ENCODE measurements at places on chromosomes 12 and 14.

- no peak for DNase-seq
These were observed 8.8 kb upstream of the CHGA start for GRCh38 chr14:92914087-92914656.

- DNase-seq, result no peak
These were observed 35.5 kb upstream of the ATF1 start for GRCh38 chr12:50728417-50728816.

DNA sequence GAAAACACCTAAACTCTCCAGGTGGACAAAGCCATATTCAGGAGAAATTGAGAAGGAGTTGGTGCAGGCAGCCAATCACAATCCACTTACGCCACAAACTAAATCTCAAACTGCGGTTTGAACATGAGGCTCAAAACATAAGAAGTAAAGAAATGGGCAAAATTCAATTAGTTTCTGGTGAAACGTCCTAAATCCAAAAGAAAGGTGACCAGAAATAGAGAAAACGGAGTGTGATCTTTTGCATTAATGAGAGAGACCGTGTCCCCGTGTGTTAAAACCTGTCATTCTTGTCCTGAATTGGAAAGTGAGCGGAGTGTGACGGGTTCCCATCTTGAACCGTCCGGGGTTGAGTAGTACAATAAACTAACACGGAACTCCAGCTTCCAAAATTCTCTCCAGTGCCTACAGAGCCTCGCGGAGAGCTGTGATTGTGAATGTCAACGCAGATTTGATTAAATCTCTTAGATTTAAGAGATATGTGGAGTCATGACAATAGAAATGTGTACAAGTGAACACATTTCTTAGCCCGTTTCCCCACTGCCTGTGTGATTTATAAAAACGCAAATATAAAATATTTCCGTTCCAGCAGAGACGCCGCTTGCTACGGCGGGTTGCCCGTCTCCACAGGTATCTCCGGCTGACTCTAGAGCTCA is 595 bp upstream of the METAP2 start:
- DNase-seq, result no peak

GRCh38 chr12:513446-513845 is 53.7 kb downstream of the B4GALNT3 start:
- DNase-seq, result no peak

DNA sequence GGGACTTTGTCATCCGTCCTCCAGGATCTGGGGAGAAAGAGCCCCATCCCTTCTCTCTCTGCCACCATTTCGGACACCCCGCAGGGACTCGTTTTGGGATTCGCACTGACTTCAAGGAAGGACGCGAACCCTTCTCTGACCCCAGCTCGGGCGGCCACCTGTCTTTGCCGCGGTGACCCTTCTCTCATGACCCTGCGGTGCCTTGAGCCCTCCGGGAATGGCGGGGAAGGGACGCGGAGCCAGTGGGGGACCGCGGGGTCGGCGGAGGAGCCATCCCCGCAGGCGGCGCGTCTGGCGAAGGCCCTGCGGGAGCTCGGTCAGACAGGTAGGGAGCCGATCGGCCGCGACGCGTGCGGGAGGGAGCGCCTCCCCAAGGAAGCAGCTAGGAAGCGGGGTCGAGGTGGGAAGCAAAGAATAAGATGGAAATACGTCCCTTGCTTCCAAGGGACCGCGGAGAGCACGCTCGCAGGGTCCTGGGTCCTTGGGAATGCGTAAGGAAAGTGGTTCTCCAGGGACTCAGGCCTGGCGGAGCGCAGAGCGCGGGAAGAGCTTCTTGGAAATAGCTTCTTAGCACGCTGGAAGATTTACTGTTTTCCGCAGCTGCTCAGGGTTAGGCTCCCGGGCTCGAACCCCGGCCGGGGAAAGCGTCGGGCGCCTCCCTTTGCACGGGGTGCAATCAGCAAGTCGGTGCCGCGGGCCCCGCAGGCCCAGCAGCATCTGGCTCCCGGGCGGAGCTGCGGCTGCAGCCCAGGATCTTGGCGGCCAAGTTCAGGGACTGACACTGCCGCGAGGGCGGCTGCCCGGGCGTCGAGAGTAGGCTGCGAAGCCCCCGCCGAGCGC is 457 bp downstream of the SOCS2 start:
- DNase-seq, result no peak

DNA sequence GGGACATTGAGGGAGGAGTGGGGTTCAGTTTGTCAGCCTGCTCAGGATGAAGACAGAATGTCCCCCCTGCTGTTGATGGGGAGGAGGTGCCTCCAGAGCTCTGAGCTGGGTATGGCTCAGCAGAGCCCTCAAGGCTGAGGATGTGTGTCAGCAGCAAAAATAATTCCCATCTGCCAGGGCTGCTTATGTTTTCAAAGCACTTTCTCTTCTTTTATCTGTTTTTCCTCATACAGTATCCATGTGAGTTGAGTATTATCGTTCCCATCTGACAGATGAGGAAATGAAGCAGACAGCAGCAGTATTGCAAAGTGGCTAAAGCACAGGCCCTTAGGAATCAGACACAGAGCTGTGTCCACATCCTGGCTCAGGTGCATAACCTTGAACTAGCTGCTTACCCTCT is 94.1 kb downstream of the SLC8A3 start:
- no peak for DNase-seq

- DNase-seq, result no peak
These were observed 4.2 kb upstream of the SP7 start for GRCh38 chr12:53340398-53340797.

- DNase-seq, result no peak
These were observed 111.2 kb downstream of the KICS2 start for GRCh38 chr12:64110864-64111263.

DNA sequence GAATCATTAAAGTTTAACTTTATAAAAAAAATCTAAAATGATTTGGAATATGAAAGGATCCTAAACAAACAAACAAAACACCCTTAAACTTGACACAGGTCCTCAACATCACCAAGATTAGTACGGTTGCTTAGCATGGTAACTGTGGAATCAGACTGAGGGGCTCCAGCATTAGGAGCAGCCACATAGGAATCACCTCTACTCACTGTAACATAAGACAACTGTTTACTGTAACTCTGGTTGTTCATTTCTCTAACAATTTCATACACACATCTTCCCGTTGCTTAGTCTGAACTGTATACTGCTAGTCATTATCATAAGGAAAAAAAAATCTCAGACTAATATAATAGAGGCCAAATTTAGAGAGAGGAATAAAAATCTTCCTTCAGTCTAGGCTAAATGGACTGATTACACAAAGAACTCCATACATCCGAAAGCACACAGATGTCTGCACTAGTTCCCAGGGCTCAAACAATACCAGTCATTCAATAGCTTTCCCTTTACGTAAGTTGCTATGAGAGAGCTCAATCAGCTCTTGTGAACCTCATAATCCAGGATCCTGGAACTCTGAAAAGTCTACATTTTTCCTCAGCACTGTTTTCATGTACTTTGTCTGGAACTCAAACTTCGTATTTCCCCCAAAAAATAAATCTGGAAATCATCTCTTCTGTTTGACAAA is 26.0 kb downstream of the LRP6 start:
- DNase-seq, result no peak

DNA sequence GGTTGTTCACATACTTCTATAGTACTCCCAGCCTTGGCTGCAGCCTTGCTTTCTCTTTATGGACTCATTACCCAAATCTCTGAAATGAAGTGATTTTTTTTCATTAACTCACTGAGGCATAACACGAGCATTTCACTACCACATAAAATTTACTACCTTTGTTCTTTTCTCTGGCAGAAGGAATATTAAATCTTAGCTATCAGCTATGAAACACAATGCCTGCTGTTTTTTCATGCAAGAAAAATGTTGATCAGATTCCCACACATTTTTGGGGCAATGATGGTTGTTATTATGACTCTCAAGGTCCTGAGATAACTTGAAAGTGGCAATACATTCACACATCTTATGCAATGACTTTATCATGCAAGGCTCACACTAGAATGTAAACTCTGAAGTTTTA is 225.3 kb upstream of the ATP2B1 start:
- no peak for DNase-seq

- no peak for DNase-seq
These were observed 31.6 kb downstream of the SPTLC2 start for GRCh38 chr14:77584809-77585208.

GRCh38 chr12:98709022-98709421 is 63.9 kb downstream of the APAF1 start:
- DNase-seq, result no peak

DNA sequence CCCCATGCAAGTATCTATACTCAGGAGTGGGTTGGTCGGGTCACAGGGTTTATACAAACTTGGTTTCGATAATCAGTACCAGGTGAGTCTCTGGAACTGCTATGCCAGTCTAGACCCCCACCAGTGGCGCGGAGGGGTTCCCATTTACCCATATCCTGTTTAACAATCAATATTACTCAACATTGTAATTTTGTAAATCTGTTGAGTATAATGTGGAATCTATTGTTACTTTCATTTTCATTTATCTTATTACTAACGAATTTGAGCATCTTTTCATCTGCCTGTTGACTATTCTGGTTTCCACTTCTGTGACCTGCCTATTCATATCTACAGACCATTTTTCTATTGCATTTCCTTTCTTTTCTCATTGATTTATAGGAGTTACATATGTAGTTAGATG is 275.2 kb upstream of the CRY1 start:
- no peak for DNase-seq

- no peak for DNase-seq
These were observed 262.5 kb downstream of the FOXG1 start for GRCh38 chr14:29028973-29029582.

DNA sequence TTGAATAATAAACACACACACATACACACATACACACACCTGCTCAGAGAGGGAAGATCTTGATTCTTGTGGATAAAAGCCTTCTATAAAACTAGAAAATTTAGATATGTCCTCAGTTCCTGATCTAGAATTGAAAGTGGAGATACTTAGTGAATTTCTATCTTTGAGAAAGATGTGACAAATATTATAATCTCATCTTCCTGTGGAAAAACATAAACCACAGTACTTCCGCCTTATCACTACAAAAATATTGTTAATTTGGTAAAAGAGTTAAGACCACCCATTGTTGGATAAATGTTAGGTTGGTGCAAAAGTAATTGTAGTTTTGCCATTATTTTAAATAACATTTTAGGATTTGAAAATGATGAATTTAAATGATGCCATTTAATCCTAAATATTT is at the start of gene KLRK1:
Gene KLRK1 (minus strand): TSS at position 138 of the 400 bp plus-strand sequence. CDS start 1,231 bp downstream, outside the sequence.
- DNase-seq, result no peak

DNA sequence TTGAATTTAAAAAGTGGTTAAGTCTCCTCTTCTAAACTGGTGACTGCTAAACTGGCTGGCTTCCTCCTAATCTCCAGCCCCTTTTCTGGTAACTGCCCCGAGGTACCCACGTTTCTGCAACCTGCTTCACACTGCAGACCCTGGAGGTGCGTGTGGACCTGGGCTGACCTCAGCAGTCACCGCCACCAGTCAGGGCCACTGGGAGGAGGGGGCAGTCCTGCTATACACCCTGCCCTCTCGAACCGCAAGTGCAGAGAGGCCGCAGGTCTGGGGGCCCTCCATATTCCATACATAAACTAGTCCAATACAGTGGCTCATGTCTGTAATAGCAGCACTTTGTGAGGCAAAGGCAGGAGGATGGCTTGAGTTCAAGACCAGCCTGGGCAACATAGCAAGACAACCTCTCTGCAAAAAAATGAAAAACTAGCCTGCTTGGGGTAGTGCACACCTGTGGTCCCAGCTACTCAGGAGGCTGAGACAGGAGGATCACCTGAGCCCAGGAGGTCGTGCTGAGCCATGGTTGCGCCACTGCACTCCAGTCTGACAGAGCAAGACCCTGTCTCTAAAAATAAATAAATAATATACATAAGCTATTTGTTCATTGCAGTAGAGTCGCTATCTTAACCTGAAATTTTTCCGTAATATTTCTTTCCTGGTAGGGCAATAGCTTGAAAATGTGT is 25.6 kb downstream of the VPS37B start:
- DNase-seq, result no peak

DNA sequence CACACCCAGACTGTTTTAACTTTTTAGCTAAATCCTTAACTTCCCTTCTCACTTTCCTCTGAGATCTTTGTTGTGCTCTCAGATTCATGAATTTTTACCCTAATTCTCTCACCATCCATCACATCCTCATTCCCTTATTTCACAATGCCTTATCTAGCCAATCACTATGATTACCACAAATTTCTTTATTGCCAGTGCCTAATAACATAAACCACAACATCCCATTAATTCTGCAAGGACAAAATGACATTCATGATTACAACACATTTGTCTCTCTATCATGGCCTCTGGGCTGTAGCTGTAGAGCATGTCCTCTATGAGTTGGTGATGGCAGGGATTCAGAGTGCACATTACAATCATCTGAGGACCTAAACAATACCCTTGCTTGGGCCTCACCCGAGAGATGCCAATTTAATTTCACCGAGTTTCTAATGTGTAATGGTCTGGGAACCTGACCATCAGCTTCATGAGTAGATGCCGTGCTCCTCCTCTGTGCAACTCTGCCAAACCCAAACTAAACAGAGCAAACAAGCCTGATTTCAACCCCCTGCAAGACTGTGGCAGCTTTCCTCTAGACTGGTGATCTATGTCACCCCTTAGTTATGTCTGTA is 99.3 kb downstream of the SPTSSA start:
- DNase-seq, result no peak

DNA sequence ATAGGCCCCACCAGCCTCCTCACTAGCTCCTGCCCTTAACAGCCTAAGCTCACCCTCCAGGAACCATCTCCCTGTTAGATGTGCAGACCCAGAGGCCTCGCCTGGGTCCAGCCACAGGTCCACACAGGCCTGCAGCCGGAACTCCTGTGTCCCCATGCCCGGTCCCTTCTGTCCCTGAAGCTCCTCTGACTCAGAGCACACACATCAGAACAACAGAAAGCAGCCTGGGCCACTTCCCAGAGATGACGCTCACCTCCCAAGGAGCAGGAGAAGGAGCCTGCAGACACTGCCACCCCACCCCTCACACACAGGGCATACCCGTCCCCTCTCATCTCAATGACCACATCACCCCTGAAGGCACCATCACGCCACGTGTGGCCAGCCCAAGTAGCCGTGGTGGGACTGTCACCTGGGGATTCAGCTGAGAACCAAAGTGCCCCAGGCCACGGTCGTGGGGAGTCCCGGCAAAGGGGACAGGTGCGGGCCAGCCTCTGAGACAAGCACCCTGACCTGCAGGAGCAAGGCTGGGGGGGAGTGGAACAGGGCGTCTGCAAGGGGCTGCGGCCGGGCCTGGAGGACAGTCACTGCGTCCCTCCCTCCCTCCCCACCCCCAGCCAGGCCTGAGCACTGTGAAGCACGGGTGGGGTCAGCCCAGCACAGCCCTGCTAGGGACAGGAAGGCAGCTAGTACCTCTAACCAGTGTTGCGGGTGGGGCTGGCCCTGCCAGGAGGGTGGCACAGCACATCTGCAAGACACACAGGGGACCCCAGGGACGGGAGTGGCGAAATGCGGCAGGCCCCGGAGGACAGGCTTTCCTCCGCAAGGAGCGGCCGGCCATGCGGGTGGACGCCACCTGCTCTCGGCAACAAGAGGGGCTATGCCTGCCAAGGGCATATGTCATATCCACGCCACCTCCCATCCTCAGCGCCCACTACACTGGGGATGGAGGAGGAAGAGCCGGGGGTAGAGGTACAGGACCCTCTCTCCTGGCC is 5.5 kb downstream of the AKT1 start:
- DNase-seq, result no peak

DNA sequence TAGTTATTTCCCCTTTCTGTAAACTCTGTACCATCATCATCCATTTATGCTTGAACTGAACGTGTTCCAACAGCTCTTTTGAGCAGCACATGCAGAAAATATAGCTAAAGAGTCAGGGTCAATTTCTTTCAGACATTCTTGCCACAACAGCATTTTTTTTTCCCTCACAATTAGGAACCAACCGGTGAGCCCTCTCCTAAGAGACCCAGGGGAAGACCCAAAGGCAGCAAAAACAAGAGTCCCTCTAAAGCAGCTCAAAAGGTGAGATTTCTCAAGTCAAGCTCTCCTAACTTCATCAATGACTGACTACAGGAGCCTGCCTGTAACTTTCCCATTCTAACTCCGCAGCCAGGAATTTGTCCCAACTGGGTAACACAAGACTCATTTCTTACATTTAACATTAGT is 3.5 kb downstream of the HMGA2 start:
- DNase-seq, result no peak

Measured in activated T-helper 1 cell treated with Interleukin-2 at 50 U/mL for 16 hours (primary cell).